ENCODE measurements at places on chromosomes 13 and 19.

DNA sequence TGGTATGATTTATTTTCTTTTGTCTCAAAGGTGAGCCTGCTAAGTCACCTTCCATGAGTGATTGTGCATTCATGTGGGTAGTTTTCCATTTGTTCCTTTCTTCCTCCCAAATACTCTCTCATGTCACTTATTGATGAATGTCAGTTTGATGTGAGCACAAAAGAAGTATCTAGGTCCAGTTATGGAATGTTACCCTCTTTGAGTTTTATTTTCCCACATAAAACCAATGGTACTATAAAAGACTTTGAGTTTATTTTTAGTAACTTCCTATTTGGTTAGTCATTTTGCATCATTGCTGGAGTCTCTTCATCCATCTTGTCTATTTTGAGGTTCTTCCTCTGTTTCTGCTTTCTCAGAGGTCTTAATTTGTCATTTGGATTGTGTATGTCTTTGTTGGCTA is 321.3 kb downstream of the GPC6 start:
- H3K27me3 ChIP-seq, result no peaks in the 10 kb centered on the region
- H3K27ac ChIP-seq, result no peak overlapping the region
- peaks cover 5% of the 10 kb centered on the region for H3K4me1 ChIP-seq
- H3K36me3 ChIP-seq, result peaks cover 7% of the 10 kb centered on the region
- no peak overlapping the region for H3K4me3 ChIP-seq

DNA sequence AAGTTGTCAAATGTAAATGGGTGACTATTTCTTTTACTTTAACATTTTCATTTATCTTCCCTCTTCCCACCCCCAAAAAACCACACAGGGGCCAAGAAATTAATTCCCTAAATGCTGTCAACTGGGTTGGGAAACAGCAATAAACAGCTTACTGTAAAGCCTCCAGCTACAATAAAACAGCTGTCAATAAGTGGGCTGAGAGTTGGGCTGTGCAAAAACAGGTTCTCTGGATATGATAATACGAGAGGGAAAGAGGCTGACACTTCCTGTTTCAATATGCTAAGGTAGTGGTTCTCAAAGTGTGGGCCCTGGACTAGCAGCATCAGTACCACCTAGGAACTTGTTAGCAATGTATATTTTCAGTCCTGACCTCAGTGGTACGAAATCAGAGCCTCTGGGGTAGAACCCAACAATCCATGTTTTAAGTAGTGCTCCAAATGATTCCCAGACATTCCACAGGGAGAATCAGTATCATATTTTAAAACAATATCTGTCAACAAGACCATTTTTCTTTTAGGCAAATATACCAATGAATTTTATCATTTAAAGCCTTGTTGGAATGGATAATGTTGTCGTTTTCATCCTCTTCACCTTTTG is 8.4 kb downstream of the PCDH9 start:
- no peaks in the 10 kb centered on the region for H3K36me3 ChIP-seq
- H3K4me1 ChIP-seq, result peaks cover 16% of the 10 kb centered on the region
- H3K4me3 ChIP-seq, result no peak overlapping the region
- DNase-seq, result no peak
- H3K27ac ChIP-seq, result no peak overlapping the region

DNA sequence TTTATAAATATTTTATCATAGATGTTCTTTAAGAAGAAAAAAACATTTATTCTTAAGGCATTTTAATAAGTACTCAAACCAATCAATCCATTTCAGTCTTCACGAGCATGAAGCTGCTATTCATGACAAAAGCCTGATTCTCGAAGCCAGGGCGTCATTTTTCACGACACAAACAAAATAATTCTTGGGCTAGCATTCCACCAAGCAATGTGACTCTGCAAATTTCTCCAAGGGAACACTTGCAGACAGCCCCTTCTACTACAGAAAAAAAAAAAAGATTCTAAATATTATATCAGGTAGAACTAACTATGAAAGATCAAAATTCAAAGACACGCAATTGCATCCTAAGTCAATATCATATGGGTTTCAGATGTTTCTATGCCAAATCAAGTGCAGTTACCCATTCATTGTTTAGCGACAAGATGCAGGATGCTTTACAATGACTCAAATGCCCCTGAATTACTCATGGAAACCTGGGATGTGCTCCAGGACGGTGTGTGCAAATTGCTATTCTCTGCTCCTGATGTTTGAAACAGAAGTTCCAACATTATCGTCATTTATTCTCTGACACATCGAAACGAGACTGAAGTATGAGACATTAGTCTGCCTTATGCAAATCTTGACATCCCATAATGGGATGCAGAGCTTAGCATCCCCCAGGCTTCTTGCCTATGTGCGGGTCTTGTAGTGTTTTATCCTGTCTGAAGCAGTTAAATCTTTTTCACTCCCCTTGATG is 517.7 kb downstream of the MYO16 start:
- H3K36me3 ChIP-seq, result no peaks in the 10 kb centered on the region
- H3K27ac ChIP-seq, result no peak overlapping the region
- DNase-seq, result no peak
- no peak overlapping the region for H3K4me3 ChIP-seq
- H3K27me3 ChIP-seq, result no peaks in the 10 kb centered on the region

GRCh38 chr19:18487576-18488402 is 34.1 kb downstream of the ELL start:
- no peak for DNase-seq
- H3K27ac ChIP-seq, result no peak overlapping the region
- H3K4me3 ChIP-seq, result no peak overlapping the region
- peaks cover 9% of the 10 kb centered on the region for H3K27me3 ChIP-seq
- peaks cover 74% of the 10 kb centered on the region for H3K4me1 ChIP-seq

DNA sequence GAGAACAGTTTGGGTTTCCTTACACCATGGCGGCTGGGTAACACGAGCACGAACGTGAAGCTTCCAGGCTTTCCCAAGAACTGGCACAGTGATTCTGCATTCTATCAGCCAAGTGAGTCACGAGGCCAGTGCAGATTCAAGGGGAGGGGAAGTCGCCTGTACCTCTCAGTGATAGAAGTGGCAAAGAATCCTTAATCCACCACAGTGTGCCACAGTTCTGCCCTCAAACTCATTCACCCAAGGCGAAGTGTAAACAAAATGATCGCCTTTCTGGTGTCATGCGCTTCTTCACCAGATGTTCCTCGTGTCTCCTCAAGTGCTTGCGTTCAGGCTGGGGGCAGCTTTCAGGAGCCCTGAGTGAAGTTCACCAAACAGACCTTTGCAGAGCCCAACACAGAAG is 24.9 kb upstream of the AMER2 start:
- no peak overlapping the region for H3K4me3 ChIP-seq
- H3K27me3 ChIP-seq, result peaks cover 16% of the 10 kb centered on the region
- no peaks in the 10 kb centered on the region for H3K4me1 ChIP-seq
- no peaks in the 10 kb centered on the region for H3K36me3 ChIP-seq

- H3K4me1 ChIP-seq, result no peaks in the 10 kb centered on the region
- H3K27ac ChIP-seq, result no peak overlapping the region
These were observed 21.5 kb upstream of the ADGRE1 start for GRCh38 chr19:6865849-6866248.

- H3K27me3 ChIP-seq, result peaks cover 8% of the 10 kb centered on the region
- H3K4me1 ChIP-seq, result peaks cover 12% of the 10 kb centered on the region
- no peak overlapping the region for H3K4me3 ChIP-seq
- no peaks in the 10 kb centered on the region for H3K36me3 ChIP-seq
These were observed 24.8 kb downstream of the MAP4K1 start for GRCh38 chr19:38592940-38593339.

DNA sequence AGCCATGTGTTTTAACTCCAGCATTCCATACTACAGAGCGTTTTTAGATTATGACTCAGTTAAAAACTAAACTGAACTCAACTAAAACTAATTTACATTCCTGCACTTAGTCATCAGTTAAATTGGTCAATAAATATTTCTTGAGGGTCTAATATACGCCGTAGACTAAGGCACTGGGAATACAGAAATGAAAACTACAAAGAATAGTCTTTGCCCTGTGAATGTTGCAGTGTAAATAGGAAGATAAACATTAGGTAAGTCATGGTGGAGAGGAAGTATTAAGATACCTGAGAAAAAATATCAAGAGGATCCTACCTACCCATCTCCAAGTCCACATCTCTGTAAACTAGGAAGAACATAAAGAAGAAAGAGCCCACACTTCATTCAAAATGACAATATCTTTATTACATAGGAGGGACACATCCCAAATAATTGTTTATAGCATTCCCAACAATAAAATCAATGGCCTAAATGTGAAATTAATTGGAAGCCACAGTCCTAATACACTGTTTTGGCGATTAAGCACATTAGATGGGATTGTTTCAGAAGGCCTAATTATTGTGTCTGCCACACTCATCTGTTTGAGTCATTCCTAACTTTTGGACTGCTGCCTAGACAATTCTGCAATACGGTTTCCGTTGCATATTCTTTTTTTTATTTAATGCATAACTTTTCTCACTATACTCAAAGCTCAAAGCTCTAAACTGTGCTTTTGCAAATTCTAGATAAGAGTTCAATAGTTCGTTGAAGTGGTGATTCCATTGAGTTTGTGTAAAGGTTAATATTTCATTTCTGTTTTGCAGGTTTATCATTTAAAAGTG is 52.9 kb downstream of the MBNL2 start:
- H3K36me3 ChIP-seq, result peaks cover 19% of the 10 kb centered on the region
- H3K4me1 ChIP-seq, result peaks cover 17% of the 10 kb centered on the region
- no peak overlapping the region for H3K4me3 ChIP-seq
- H3K27me3 ChIP-seq, result no peaks in the 10 kb centered on the region
- no peak for DNase-seq

GRCh38 chr19:35395382-35396199 is 24.7 kb downstream of the GPR42 start:
- peaks cover 6% of the 10 kb centered on the region for H3K4me1 ChIP-seq
- peaks cover 16% of the 10 kb centered on the region for H3K27me3 ChIP-seq
- H3K4me3 ChIP-seq, result no peak overlapping the region
- no peak for DNase-seq
- no peak overlapping the region for H3K27ac ChIP-seq
- H3K36me3 ChIP-seq, result no peaks in the 10 kb centered on the region

All from nephron progenitor cell (in vitro differentiated cells).